ENCODE measurements at places on chromosomes 2 and 18. TPM values are rescaled to one million over a fixed set of nuclear protein-coding genes. Genes with fewer than 3 reads are reported as not detected.

GRCh38 chr18:37282386-37283037, 283.1 kb downstream of the CELF4 start:
- no peak for DNase-seq

Gene ST6GAL2
- total RNA-seq = not detected

Gene TYW5
- 13.3 TPM for total RNA-seq

DNA sequence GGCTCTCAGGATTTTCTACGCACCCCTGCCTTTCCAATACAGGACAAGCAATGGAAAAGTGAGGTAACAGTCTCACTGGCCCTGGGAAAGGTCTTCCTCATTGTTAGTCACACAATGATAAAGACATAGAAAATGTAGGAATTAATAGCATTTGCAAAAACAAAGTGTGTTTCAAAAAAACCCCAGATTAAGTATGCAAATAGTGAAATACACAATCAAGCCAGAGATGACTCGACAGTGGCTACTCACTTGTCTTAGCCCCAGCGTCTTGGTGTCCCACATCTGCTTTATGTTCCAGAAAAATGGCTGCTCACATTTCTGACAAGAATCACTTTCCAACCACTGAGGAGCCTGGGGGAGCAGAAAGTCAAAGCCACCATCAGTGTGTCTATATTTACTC, 47.0 kb upstream of the AP1S3 start:
- no peak for DNase-seq

GRCh38 chr2:112151271-112151670, 13.1 kb downstream of the FBLN7 start:
- DNase-seq = no peak

DNA sequence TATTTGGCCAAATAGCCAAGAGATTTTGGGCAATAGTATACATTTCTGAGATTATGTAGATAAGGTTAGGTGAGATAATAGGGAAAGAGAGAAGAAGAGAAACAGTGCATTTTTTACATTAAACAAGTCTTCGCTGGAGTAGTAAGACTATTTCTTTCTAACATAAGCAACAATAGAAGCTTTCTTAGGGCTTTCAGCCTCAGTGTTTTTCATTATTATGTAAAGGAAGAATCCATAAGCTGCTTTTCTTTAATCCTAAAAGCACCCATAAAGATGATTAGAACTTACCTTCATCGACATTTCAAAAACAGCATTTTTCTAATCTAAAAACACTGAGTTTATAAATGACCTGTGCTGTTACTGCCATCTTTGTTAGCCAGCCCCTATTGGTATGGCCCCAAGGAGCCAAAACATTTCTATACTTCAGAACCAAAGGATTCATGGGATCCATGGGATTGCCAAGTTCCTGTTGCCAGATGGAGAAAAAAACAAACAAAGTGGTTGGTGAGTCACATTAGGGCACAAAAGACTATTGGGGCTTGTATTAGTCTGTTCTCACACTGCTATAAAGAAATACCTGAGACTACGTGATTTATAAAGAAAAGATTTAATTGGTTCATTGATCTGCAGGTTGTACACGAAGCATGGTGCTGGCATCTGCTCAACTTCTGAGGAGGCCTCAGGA, 88.2 kb downstream of the SCG2 start:
- DNase-seq = no peak

DNA sequence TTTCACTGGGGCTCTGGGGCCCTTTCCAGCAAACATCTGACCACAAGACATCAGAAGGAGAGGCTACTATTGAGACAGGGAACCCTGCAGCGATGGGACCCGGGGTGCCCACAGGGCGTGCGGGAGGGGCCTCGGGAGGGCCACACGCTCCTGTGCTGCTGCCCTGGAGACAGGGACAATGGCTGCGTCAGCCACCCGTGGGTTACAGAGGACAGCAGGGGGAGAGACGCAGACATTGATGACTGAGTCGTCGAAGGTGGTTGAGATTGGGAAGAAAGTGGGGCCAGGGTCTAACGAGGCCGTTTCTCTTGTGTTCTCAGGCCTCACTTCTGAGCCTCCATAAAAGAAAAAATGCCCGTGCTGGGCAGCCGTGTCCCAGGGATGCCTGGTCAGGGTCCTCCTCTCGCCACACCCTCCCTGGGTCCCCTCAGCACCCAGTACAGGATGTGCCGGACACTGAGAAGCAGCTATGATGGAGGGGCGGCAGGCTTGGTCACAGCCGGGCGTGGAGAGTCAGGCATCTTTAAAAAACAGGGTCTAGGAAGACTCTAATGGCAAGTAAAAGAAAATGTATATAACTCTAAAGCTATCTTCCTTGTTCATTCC, 73.9 kb downstream of the NDUFA10 start:
- no peak for DNase-seq
